ENCODE measurements at places on chromosomes 3 and 15.

GRCh38 chr3:53936347-53936746 is 44.7 kb upstream of the SELENOK start:
- no peak for DNase-seq

GRCh38 chr3:40845916-40846315 is 321.2 kb downstream of the ZNF621 start:
- no peak for DNase-seq

DNA sequence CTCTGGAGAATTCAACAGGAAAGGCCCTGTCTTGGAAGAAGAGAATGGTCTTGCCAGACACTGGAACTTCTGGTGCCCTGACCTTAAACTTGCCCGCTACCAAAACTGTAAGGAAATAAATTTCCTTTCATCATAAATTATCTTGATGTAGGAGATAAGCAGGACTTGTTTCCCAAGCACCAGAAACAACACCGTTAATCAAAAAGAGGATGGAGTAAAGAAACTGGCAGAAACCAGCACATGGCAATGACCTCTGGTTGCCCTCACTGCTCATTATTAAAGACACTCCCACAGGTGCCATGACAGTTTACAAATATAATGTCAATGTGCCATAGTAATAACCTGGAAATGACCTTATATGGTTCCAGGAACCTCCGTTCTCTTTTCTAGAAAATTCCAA is 426.1 kb downstream of the EDEM1 start:
- DNase-seq, result no peak

GRCh38 chr3:66427951-66428474 is 72.8 kb downstream of the LRIG1 start:
- DNase-seq, result no peak

DNA sequence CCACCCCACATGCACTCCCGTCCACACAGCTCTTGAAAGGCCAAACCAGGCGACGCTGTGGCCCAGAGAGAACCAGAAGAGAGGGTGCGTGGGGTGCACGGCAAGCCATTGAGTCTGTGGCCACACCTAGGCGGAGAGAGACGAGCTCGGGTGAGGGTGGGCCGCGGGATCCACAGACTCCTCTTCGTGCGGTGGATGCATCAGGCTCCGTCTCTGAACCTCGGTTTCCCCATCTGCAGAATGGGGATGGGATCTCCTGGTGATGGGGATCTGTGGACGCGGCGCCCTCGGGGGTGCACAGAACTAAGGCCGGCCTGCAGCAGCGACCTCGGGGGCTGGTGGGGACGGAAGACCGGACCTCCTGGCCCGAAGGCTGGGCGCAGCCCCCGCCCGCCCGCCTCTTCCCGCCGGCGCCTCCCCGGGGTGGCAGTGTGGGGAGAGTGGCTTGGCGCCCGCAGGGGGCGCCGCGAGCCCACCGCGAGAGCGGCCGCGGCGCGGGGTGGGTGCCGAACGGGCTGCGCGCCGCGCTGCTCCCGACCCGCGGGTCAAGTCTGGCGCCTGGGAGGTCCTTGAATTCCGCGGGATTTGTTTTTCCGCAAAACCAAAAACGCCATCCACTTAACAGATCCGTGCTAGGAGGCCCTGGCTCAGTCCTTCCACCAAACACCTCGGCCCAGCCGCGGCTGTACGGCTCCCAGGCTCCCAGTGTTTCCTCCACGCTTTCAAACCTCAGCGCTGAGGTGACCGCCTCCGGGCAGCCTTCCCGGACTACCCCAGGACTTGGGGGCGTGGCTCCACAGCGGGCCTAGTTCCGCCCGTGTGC is 13.2 kb upstream of the ADPGK start:
- no peak for DNase-seq

GRCh38 chr15:49215768-49216739 is 46.0 kb downstream of the GALK2 start:
- no peak for DNase-seq

DNA sequence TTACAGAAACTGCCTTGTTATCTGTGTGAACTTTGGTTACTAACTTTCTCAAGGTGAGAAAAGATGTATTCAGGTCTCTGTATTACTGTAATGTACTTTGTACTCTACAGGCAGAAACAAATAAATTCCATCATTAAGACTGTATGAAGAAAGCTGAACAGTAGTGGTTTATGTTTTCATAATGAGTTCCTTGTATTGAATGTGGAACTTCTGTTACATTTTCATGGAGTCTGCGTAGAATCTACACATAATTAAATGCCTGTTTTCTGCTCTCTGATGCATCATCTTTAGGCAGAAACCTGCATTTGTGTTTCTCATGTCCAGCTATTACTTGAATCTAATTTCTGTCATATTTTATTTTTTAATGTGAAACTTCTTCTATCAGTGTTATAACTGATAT is 302.8 kb downstream of the NLGN1 start:
- DNase-seq, result no peak

DNA sequence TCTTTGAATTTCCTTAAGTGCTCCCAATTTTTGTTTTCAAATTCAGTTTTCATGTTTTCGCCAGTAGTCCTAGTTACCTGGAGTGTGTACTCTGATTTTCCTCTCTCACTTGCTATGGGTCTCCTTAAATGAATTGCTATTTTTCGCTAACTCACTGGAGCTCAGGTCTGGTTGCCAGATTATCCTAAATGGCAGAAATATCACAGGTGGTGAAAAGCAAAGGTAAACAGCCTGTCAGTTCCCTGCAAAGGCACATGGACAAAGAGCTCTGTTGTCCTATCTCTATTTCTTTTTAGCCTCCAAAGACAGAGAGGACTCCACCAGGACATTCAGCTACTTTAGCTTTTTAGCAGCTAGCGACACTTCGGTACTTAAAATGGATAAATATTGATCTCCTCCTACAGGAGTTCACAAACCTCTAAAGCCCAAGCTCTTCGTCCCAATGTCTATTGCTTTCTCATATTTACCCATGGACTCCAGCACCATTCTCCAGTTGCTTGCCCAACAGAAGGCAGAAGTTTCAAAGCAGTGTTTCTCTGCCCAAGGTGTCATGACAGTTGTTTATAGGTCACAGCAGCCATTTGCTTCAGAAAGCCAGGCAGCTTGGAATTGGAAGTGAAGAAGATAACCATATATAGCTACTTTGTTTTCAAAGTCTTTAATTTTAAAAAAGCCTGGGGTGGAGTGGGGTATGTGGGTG is 12.3 kb downstream of the ZBTB20 start:
- DNase-seq, result no peak

DNA sequence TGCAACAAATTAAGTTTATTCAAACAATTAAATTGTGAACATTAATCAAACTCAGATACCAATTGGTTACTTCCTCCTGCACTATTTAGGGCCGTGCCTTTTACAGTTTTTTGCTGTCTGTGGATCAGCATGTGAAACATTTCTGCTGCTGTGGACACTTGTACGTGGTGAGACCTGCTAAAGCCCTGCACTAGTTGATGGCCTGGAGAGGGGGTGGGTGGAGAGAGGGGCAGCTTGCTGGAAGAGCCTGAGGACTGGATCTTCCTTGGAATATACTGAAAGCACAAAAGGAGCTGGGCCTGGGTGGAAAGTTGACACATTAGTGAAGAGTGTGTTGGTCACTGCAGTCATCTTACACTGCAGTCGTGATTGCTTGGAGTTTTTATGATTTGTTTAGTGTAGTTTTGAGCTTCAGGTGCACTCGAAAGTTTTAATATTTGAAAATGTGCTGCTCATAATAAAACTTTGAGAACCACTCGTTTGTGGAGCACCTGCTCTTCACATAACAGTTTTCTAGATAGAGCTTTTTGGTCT is 11.4 kb downstream of the PLCL2 start:
- DNase-seq, result no peak

DNA sequence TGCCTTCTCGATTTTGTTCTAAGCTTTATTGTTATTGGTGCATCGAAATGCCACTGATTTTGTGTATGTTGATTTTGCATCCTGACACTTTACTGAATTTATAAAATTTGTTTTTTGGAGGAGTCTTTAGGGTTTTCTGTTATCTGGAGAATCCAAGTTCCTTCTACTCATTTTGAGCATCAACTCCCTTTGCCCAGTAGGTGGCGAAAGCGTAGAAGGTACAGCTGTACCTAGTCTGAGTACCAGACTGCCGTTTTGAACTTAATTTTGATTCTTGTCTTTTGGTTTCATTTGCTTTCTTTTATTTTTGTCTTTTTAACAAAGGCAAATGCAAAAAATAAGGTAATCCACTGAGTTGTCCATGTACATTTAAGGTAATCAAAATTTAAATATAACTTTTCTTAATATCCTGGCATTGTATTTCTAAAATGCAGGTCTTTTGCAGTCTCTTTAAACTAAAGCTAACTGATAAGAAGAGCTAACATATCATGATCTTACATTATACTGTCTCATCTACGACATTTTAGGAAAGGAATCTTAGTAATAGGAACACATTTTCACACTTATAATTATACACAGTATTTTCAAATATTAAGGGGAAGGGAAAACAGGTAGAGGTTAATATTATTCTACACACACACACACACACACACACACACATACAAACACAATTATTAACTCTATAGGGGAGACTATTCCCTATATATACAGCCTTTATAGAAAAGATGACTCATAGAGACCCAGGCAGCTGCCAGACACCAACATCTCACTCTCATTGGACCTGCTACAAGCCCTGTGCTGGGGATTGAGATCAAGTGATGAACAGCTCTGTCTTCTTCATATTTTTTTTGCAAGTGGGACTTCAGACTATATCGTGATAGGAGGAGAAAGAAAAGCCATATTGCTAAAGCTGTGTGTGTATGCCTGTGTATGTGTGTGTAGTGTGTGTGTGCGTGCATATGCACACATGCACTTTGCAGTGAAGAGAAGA is 71.8 kb downstream of the SYNPR start:
- DNase-seq, result no peak

GRCh38 chr3:713006-713621 is 379.7 kb upstream of the CNTN6 start:
- no peak for DNase-seq

GRCh38 chr3:101803939-101804338 is 24.9 kb downstream of the NXPE3 start:
- no peak for DNase-seq

DNA sequence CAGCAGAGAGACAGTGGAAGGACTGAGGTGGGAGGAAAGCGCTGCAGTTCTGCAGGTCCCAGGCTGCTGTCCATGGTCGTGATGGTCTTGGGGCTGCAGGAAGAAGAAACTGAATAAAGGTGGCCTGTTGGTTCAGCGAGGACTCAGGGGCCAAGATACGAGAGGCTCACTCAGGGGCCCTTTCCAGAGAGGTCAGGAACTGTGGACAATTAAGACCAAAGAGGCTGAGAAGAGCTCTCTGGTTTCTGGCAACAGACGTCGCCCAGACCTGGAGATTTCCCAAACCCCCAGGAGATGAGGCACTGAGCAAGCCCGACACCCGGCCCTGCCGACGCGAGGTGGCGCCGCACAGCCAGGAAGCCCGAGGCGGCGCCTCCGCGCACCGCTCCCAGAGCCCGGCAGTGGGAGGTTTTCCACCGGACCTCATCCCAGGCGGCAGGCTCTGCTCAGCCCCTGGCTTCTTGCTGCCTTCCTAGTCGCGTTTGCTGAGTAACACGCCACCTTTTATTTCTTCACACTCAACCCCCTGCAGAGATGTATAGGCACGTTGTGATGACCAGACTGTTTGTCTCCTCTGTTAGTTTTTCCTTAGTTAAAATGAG is 56.4 kb upstream of the ARRDC4 start:
- DNase-seq, result no peak

DNA sequence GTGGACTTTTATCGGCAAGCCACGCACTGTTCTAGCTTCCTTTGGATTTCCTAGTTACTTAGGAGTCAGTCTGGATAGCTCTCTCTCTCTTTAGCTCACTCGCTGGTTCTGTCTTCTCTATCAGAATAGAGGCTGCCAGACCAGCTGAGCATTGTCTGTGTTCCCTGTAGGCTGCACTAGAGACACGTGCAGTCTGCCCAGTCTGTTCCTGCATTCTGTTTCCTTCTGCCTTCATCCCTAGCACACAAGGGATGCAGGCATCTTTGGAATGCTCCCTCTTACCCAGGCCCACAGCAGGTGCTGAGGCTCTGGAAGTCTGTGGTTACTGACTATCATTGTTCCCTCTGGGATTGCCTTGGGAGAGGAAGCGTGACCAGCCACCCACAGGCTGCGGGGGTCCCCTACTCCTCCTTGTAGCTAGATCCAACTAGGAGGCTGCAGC is 322.8 kb downstream of the ZNF621 start:
- DNase-seq, result no peak

- no peak for DNase-seq
Measured at GRCh38 chr3:125512135-125512920, 7.7 kb downstream of the SNX4 start.

DNA sequence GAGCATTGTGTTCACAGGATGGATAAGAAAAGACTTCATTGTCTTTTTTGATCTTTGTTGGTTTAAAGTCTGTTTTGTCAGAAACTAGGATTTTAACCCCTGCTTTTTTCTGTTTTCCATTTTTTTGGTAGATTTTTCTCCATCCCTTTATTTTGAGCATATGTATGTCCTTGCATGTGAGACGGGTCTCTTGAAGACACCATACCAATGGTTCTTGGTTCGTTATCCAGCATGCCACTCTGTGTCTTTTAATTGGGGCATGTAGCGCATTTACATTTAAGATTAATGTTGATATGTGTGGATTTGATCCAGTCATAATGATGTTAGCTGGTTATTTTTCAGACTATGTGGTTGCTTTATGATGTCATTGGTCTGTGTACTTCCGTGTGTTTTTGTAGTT is 687.0 kb downstream of the NAALADL2 start:
- no peak for DNase-seq

- DNase-seq, result no peak
Measured at GRCh38 chr3:112963683-112964082, 11.2 kb downstream of the CD200R1 start.

- DNase-seq, result no peak
Measured at GRCh38 chr3:73029321-73029796, 32.1 kb upstream of the EBLN2 start.

DNA sequence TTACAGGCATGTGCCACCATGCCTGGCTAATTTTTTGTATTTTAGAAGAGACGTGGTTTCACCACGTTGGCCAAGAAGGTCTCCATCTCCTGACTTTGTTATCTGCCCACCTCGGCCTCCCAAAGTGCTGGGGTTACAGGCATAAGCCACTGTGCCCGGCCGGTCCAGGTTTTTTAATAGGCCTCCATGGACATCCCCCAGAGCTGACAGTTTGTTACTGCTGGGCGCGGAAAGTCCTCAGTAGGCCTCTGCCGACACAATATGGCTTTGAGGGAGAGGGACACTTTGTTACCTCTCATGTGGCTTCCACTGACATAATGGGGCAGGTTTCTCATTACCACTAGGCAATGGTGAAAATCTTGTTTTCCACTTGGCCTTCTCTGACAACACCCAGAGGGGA is 152.0 kb downstream of the WNT7A start:
- no peak for DNase-seq

- no peak for DNase-seq
Measured at GRCh38 chr3:159884661-159885402, 103.8 kb upstream of the IL12A start.

GRCh38 chr3:106261915-106262683 is 393.3 kb upstream of the CBLB start:
- no peak for DNase-seq

GRCh38 chr3:87052499-87053260 is 61.7 kb upstream of the VGLL3 start:
- no peak for DNase-seq

GRCh38 chr3:167032267-167032876 is 347.7 kb downstream of the ZBBX start:
- no peak for DNase-seq

GRCh38 chr3:125142420-125142778 is 70.1 kb downstream of the SLC12A8 start:
- no peak for DNase-seq

GRCh38 chr15:42087926-42088800 is 6.2 kb downstream of the PLA2G4D start:
- DNase-seq, result no peak

GRCh38 chr15:66369773-66370651 is 13.5 kb upstream of the TIPIN start:
- no peak for DNase-seq

GRCh38 chr3:111769992-111770352 is 89.1 kb upstream of the PHLDB2 start:
- no peak for DNase-seq

All from esophagus squamous epithelium (tissue), 5 donors.